ENCODE measurements at places on chromosomes 7 and 10.

DNA sequence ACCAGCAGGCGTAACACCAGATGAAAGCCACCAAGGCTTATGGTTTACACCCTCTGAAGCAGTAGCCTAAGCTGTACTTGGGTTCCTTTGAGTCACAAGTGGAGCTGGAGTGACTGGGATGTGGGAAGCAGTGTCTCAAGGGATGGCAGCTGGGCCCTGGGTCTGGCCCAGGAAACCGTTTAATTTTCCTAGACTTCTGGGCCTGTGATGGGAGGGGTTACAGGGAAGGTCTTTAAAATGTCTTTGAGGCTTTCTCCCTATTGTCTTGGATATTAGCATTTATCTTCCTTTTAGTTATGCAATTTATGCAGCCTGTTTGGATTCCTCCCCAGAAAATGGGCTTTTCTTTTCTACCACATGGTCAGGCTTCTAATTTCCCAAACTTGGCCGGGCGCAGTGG is 568.2 kb downstream of the ANKRD7 start:
- no peak for DNase-seq

- DNase-seq, result no peak
Measured at GRCh38 chr10:62084451-62084850, 183.0 kb downstream of the ARID5B start.

- DNase-seq, result no peak
Measured at GRCh38 chr10:2048337-2048973, 311.1 kb upstream of the ADARB2 start.

- DNase-seq, result no peak
Measured at GRCh38 chr7:157888579-157888978, 551.8 kb downstream of the DNAJB6 start.

- no peak for DNase-seq
Measured at GRCh38 chr10:26475386-26475785, 37.2 kb downstream of the APBB1IP start.

DNA sequence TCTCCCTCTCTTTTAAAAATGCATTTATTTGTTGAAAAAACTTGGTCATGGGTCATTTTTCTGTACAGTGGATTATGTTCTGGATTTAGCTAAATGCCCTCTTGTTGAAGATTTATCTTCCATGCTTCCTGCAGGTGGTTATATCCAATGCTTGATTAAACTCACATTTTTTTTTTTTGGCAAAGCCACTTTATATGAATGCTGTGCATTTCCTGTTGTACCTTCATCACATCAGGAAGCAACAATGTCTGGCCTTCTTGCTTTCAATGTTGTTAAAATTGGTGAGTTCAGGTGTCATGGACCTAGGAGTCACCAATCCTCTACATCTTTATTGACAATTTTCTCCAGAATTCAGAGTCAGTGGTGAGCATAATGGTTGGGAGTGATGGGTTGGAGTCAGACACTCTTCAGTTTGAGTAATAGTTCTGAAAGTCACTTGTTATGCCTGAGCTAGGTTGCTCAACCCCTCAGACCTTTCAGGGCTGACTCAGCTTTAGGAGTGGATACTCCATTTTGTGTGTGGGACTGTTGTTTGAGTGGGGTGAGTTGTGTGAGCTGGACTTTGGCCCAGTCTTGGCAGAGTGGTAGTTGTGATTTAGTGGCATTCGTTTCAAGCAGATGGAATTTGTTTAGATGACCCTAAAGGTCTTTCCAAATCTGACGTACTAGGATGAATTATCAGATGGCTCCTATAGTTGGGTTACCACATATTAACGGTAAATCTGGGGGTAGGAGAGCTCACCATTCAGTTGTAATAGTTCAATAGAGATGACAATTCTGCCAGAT is 213.5 kb upstream of the ZNF32 start:
- DNase-seq, result no peak

- no peak for DNase-seq
Measured at GRCh38 chr10:131802156-131802915, 98.5 kb upstream of the PPP2R2D start.

DNA sequence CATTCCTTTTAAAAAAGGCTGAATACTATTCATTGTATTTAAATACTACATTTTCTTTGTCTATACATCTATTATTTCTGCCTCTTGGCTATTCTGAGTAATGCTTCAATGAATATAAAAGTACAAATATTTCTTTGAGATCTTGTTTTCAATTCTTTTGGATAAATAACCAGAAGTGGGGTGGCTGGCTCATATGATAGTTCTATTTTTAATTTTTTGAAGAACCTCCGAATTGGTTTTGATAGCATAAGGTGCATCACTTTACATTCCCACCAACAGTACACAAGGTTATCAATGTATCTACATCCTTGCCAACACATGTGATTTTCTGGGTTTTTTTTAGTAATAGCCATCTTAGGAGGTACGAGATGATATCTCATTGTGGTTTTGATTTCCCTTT is 72.5 kb downstream of the ZNF277 start:
- DNase-seq, result no peak

DNA sequence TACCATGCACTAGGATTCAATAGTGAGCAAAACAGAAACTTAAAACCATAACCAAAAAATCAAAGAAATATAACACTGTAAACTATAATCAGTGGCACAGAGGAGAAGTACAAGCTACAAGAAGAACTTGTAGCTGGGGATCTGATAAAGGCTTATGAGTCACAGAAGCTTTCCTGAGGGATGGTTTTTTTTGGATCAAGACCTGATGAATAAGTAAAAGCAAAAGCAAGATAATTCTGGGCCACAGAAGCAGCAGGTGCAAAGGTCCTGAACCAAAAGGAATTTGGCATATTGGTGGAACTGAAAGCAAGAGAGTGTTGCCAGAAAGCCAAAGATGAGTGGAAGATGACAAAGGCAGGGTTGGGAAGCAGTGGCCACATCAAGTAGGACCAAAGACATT is 37.4 kb upstream of the BET1 start:
- DNase-seq, result no peak

- no peak for DNase-seq
Measured at GRCh38 chr10:62719061-62719460, 85.5 kb upstream of the ADO start.

GRCh38 chr7:12686234-12686890 is 1.1 kb upstream of the ARL4A start:
- DNase-seq, result peak; percentile 93

DNA sequence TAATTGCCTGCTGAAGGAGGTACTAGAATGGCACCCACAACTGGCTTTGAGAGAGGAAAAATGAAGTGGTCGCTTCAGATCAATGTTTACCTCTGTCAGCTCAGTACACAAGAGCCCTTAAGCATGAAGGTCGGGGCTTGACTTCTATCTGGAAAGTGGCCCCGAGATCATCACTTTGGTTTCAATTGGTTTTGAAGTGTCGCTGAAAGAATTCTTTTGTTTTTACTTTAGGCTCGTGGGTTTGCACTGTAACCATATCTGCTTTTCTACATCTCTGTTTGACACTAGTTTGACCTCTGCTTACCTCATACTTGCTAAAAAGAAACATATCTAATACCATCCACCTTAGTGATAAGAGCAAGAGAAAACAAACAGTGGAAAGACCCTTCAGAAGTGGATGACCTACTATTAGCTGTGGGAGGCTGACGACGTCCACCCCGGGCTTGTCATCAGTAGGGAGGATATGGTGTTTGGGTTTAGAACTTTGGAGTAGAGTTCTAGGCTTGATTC is 361.8 kb downstream of the GATA3 start:
- DNase-seq, result no peak

- no peak for DNase-seq
Measured at GRCh38 chr7:98452791-98453190, 51.9 kb upstream of the BAIAP2L1 start.

GRCh38 chr7:87627634-87627994 is 584 bp upstream of the RUNDC3B start:
- DNase-seq, result peak; percentile 35

- DNase-seq, result no peak
Measured at GRCh38 chr7:2860627-2861133, 16.6 kb upstream of the GNA12 start.

DNA sequence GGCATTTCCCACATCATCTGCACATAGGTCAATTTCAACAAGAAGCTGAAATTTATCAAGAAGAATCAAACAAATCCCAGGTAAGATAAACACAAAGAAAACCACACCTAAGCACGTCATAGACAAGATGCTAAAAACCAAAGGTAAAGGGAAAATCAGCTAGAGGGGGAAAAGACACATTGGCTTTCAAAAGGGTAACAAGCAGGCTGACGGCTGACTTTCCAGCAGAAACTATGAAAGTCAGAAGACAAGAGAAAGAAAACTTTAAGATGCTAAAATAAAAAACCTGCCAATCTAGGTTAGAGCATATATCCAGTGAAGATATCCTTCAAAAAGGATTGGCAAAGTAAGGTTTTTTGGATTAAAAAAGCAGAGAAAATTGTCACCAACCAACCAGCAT is 59.9 kb upstream of the RHEB start:
- DNase-seq, result no peak

- DNase-seq, result no peak
Measured at GRCh38 chr10:13823709-13824405, 237.1 kb downstream of the PRPF18 start.

DNA sequence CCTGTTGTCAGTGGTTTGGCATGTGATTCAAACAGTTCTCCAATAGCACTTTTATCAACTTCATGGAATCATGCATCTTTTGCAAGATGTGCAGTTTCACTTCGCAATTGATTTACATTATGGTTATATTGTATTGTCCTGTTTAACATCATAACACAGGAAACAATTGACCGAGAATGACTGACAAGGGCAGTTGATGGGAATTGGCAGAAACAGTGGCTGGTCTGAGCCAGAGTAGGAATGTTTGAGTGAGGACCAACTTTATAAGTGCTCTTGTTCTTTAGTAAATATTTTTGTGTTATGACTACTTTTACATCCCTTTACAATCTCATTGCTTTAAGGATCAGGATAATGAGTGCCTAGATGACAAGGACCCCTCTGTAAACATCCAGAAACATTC is 2.2 kb downstream of the KLHL7 start:
- no peak for DNase-seq

DNA sequence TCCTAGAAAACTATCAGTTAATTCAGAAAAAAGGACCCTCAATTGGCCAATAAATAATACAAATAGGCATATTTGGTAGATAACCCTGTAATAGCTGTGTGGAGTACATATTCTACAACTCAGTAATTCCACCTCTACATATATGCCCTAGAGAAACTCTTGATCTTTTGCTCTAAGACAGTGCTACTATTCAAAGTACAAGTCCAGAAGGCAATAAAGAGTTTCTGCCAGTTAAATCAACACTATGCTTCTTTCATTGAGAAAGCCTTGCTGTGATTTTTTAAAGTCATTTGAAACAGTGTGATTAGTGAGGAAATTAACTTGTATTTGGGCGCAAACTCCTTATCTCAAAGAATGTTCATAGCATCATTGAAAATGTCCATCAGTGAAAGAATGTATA is 75.6 kb downstream of the ZNRF2 start:
- DNase-seq, result no peak

GRCh38 chr10:4457597-4457996 is 368.4 kb upstream of the AKR1E2 start:
- DNase-seq, result no peak

GRCh38 chr10:75040576-75040975 is 70.9 kb upstream of the SAMD8 start:
- no peak for DNase-seq

GRCh38 chr7:47383072-47383471 is 198.8 kb downstream of the TNS3 start:
- DNase-seq, result no peak

DNA sequence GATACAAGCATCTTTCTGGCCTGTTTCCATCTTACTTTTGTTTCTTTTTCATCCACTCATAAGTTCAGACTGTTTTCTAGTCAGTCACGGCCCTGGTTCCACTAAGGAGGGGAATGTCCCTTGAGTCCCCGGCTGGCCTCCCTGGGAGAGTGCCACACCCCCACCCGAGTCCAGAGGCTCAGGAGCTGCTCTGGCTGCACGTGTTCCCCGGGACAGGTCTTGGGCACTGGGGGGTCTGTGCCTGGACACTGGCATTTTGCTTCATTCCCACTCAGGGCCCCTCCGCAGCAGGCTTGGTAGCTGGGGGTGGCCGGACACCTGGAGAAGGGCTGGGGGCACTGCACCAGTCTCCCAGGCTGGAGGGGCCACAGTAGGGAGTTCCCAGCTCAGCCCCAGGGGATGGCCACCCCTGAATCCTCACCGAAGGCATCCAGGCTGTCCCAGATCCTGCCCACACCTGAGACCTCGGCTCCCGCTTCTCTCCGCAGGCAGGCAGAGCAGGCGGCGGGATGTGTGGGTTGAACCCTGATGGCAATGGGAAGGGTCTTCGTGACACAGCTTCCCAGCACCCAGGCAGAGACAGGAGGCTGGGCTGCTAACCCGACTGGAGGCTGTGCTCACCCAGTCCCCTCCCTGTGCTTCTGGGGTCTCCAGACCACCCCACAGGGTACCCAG is 92.3 kb downstream of the BMS1 start:
- no peak for DNase-seq

- no peak for DNase-seq
Measured at GRCh38 chr10:70950037-70950436, 61.7 kb upstream of the PCBD1 start.

GRCh38 chr10:71448146-71448545 is 51.4 kb downstream of the CDH23 start:
- peak; percentile 48 for DNase-seq

DNA sequence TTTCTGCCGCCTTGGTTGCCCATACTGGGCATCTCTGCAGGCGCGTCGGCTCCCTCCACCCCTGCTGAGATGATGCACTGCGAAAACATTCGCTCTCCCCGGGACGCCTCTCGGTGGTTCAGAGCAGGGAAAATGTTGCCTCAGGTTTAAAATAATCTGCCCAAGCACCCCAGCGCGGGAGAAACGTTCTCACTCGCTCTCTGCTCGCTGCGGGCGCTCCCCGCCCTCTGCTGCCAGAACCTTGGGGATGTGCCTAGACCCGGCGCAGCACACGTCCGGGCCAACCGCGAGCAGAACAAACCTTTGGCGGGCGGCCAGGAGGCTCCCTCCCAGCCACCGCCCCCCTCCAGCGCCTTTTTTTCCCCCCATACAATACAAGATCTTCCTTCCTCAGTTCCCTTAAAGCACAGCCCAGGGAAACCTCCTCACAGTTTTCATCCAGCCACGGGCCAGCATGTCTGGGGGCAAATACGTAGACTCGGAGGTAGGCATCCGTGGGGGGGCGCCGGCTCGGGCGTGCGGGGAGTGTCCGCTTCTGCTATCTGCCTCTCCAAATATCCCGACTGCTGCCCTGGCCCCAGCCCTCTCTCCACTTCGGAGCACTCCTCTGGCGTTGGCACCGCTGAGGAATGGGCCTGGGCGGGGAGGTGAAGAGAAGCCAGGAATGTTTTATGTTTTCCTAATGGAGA is at the start of gene CAV1:
TSS of gene CAV1 (plus strand) at position 428 of the 689 bp plus-strand sequence. CDS start at position 455, 27 bp downstream.
- no peak for DNase-seq

- no peak for DNase-seq
Measured at GRCh38 chr10:61486738-61487396, 33.7 kb upstream of the TMEM26 start.

All from NCI-H1092 (cell line).